ENCODE measurements at places on chromosomes 11 and 22.

DNA sequence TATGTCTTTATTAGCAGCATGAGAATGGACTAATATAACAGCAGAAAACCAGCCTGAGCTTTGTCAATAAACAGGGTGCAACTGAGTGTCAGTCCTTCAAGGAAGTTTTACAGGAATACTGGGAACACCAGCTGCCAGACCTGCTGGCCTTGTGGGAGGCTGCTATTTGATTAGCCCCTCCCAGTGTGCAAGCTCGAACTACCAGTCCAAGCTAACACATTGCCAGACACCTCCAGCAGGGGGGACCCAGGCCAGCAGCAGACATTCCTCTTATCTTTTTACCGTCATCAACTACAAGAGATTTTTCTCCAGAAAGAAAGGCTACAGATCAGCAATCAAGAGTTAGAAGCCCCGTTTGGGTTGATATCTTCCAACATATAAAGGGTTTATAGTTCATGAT lies 942.8 kb upstream of the TENM4 start:
- DNase-seq: no peak

- peak; percentile 36 for DNase-seq
These were observed 7.3 kb upstream of the SYT7 start for GRCh38 chr11:61587951-61588727.

DNA sequence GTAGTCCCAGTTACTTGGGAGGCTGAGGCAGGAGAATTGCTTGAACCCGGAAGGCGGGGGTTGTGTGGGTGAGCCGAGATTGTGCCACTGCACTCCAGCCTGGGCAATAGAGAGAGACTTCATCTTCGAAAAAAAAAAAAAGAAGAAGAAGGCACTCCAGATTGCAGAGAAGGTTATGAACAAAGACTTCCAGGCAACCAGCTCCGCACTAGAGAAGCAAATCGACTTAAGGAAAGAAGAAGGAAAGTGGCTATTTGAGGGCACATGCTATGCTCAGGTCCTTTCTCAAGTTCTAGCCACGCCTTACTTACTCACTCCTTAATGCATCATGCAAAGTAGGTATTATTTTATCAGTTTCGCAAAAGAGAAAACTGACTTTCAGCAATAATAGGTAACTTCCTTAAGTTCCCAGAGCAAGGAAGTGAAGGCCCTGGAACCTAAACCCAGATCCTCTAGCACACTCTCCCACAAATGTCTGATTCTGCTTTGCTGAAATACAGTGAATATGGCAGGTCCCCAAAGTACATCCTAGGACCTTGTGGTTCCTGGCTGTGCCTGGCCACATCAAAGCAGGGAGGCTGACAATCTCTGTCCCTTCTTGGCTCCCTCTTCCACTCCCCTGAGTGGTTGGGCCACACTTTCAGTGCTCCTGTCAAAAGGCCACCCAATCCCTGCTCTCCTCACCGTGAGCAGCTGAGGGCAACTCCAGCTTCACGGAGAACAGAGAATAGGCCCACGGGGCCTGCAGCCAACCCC lies 14.2 kb downstream of the CD3E start:
- no peak for DNase-seq

DNA sequence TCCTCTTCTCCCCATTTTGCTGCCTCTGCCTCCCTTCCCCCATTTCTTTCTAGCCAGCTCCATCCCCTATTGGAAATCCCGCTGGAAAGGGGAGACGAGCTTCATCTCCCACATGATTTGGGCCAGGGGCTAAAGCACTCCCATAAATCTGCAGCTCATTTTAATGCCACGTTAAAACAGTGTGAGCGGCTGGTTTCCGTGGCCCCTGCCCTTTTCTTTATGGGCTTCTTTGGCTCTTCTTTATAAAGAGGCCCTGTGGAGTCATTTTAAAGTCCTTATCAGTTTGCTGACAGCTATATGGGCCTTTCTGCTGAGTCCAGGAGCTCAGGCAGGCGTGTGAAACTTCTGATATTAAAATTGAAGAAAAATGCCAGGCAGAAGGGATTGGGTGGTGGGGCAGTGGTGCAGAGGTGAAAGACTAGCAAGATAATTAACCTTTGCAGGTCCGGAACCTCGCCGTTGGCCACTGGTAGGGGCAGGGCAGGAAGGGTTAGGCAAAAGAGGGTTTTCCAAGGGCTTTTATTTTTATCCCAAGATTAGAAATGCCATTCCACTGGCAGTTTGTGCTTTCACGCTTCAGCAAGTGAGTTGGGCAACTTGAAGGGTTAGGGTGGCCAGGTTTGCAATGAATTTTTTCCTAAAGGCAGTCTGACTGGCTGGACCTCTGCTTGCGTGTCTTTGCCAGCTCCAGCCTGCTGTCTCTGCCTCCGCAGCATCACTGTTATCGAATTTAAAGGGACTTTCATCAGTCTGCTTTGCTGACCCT lies 44.3 kb downstream of the EXT2 start:
- peak; percentile 8 for DNase-seq

DNA sequence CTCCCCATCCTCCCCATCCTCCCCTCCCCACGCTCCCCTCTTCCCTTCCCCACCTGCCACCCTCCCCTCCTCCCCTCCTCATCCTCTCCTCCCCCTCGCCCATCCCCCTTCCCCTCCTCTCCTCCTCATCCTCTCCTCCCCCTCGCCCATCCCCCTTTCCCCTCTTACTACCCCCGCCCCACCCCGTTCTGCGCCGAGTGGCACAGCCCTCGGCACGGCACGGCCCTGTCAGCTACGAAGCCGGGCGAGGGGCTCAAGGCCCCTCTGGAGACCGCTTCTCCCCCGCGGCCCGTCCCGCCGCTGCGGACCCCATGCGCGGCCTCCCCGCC lies 449.9 kb downstream of the OPCML start:
- peak; percentile 53 for DNase-seq

DNA sequence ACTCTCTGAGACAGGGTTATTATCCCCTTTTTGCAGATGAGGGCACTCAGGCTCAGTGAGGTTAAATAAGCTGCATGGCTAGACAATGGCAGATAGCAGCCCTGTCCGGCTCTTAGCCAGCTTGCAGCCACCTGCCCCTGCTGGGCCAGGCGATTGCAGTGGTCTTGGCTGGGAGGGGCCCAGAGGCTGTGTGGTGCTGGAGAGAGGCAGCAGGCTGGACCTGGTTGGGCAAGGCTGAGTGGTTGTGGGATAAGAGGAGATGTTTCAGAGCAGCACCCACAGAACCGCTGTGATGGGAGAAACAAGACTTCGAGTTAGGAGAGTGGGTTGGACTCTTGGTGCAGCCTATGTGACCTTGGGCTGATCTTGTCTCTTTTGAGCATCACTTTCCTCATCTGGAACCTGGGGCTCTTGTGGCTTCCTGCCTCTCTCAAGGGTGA lies 25.5 kb downstream of the PTPRJ start:
- DNase-seq: peak; percentile 69

DNA sequence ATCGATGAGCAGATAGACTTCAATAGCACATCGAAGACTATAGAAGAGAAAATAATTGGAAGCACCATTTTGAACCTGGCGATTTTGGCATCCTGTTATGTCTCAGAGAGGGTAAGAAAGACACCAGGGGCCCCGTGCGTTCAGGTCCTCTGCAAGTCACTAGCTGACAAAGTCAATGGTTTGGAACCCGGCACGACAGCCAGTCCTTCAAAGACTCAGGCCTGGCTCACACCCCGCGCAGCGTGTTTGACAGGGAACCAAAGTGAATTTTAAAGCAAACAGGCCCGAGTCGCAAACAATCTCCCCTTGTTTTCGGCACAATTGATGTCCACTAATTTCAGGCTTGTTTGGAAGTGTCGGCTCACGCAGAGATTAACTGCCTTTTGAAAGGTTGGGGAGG lies 716.6 kb downstream of the BRD1 start:
- DNase-seq: no peak

- no peak for DNase-seq
These were observed 36.0 kb downstream of the MADD start for GRCh38 chr11:47305734-47306483.

- DNase-seq: no peak
These were observed 786 bp downstream of the RASL10A start for GRCh38 chr22:29314537-29315285.

- no peak for DNase-seq
These were observed 7.6 kb downstream of the ABCG4 start for GRCh38 chr11:119156496-119156895.

DNA sequence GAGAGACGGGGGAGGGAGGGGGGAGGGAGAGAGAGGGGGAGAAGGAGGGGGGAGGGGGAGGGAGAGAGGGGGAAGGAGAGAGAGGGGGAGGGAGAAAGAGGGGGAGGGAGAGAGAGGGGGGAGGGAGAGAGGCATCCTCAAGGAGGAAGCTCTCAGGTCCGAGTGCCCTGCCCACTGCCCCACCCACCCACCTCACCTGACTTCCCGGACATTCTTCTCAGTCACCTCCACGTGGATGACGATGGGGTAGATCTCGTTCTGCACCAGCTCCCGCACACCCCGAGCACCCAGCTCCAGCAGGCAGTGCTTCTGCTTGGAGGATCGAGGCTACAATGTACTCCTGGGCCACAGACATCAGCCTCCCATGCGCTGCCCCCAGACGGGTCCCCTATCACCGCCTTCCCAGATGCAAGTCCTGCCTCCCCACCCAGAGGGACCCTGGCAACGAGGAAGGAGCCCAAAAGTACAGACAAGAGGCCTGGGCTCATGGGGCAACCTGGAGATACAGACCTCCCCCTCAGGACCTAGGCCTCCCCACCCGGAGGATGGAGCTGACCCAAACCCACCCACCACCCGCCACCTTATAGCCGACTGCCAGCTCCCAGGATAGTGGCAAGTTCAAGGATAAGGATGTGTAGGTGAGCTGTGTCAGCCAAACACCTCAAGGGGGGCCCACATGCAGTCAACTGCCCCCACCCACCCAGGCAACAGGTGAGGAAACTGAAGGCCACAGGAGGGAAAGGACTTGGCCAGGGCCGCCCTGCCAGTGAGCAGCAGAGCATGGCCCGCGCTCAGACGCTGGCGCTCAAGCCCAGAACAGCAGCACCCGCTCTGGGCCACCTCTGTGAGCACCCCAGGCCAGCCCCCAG lies 5.6 kb upstream of the MFNG start:
- no peak for DNase-seq

- DNase-seq: no peak
These were observed 317.1 kb downstream of the NTM start for GRCh38 chr11:131687291-131688047.

DNA sequence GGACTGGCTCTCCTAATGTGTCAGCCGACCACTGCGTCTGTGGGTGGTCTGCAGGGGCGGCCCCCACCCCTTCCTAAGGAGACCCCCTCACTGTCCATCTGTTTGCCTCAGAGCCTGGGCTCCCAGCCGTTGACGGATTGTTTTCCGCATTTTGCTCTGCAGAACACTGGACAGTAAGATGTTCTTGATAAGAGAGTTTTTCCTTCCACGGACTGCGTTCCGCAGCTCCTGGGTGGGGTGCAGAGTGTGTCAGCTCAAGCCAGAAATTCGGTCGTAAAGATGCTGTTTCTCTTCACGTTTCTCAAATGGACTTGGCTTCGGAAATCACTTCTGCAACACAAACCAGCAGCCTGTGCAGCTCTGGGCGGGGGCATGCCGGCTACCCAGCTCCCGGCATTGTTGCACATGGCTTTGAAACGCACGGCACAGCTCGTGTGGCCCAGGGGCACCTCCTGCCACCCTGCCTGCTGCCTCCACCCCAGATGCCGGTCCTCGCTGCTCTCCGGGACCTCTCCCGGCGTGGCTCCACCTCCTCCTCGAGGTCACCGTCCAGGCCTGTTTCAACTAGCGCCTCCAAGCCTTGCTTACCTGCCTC lies 2.9 kb upstream of the MRGPRG start:
- DNase-seq: no peak

DNA sequence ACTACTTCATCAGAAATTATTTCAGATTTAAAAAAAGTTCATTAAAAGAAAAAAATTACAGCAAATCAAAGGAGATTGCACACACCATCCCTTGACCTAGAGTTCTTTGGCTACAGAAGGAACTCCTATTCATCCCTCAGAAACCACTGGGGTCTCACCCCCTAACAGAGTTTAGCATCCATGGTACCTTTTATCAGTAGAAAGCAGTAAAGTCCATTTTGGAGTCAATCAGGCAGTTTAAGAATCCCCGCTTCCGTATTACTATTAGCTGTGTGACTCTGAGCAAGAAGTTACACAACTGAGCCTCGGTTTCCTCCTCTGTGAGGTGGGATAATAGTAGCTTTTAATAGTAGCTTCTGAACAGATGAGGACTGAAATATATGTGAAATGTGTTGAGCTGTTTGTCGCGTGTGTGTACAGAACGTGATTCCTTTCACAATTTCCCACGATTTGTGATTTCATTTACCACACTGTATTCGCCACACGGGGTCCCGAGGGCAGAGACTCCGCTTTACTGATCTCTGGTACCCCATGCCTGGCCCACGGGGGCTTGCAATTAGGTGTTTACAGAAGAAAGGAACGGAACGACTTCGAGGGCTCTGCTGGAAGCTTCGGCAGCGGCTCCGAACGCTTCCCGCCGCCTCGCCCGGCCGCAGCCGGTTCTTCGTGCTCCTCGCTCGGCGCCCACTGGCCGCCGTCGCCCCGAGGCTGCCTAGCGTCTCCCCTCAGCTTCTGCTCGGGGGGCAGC lies 72.5 kb upstream of the ZBED5 start:
- DNase-seq: peak; percentile 47

Measured in hematopoietic multipotent progenitor cell treated with erythropoietin and hydrocortisone succinate and interleukin-3 and kit ligand, for 4 days (in vitro differentiated cells).